ENCODE measurements at places on chromosomes 13 and 19.

GRCh38 chr19:18021121-18021755, 13.3 kb downstream of the ARRDC2 start:
- DNase-seq, result peak; percentile 56

DNA sequence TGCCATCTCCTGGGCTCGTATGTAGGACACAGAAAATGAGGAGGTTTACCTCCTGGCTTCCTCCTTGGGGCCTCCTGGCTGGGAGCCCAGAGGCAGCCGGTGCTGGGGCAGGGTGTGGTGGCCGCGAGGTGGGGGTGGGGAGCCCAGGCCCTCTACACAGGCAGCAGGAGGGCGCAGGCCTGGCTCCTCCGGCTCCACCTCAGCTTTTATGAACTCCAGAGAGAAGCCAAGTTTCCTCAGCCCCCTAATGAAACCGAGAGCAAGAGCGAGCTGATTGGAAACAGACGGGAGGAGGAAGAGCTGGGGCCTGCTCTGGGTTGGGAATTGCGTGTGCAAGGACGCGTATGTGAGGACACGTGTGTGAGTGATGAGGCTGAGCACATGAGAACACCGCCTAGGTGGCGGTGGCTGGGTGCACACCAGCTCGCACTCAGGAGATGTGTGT, 23.1 kb downstream of the LYL1 start:
- DNase-seq, result no peak

GRCh38 chr19:15673176-15673654, 328 bp downstream of the CYP4F12 start:
- no peak for DNase-seq

DNA sequence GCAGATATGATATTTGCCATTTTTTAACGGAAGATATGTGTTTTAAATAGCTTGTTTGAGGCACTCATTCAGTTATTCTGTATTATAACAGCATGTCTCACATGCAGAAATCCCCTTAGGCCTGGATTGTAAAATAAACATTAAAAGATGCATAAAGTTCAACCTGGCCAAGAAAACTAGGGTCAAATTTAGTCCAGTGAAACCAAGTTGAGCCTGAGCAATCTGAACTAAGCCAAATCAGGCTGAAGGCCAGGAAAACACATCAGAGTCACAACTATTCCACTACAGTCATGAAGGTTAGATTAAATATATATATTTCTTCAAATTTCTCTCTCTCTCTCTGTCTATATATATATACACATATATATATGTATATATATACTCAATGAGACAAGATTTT, 504.8 kb downstream of the SLITRK1 start:
- no peak for DNase-seq

- no peak for DNase-seq
Measured at GRCh38 chr19:9531933-9532332, 6.5 kb downstream of the ZNF426 start.
